ENCODE measurements at places on chromosomes 6 and 20.

DNA sequence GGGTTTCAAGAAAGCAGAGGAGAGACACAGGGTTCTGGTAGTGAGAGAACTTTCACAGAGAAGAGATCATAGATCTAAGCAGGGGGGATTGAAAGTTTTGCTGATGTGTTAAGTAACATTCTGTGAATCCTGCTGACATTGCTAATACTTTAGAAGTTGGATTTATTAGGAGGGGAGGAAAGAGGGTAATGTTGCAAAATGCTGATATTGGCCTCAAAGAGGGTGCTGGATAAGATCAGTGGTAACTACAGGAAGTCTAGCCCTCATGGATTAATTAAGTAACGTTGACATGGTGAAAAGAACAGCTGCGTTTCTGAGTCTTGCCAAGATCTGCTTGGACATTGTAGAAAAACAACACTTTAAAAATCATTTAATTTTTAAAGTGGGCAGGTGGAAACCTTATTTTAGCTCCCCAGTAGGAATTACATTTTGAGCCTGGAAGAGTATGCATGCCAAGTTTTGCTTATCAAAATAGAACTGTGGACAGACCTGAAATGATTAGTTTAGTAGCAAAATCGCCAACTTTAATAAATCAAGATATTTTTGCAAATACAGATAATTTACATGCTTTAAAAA is 606.0 kb upstream of the HTR1E start:
- no peak for DNase-seq

DNA sequence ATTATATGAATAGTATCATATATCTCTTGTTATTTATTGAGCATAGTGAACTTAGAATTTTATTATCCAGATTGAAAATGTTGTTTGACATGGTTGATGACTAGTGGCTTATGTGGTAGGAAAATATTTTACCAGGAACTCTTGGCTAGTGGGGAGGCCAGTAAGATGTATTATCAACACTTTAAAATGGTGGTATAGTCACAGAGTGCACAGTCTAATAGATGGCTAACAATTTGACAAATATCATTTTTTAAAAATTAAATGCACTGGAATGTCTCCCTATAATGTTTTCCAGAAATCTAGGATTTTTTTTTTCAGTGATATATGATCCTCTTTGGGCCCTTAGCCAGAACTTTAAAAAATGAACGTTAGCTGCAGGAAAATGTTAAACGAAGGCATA is 26.9 kb upstream of the EYA4 start:
- DNase-seq: no peak

GRCh38 chr6:129105793-129106192 is 222.9 kb downstream of the LAMA2 start:
- no peak for DNase-seq

DNA sequence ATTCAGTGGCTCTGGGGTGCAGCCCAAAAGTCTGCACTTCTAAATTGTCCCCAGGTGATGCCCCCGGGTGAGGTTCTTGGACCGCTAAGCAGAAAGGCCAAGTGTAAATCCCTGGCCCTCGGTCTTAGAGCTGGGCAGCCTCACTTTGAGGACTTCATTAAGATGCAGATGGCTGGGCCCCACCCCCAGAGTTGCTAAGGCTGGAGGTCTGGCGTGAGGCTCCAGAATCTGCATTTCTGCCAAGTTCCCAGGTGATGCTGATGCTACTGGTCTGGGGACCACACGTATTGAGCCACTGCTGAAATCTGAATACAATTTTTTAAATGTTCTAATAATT is 735 bp upstream of the SLC23A2 start:
- no peak for DNase-seq

DNA sequence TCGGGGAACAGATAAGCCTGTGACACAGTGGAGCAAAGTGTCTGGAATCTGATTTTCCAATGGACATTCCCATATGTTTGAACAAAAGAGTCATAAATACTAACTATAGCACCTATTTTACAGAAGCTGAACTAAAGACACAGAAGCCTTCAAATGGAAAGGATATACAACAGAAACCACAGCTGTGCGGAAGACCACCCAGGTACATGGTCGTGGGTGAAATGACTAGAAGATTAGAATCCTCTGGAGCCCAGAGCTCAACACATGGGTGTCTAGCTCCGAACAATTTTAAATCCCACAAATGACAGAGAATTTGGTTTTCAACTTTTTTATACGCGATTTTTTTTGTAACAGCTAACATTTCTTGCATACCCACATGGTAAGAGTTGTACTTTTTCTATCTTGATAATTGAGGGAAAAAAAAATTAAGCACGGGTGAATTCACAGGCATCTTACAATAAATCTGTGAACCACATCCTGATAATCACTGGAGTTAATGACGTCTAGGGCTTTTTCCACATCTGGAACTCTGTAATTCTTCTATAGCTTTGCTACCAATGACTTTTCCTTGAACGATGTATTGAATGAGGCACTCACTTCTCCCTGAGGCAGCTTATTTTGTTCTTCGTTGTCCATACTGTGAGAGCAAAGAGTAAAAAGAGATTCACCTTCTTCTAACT is 271.1 kb upstream of the AGPAT4 start:
- no peak for DNase-seq

GRCh38 chr6:56752009-56752408 is 109.3 kb upstream of the DST start:
- DNase-seq: no peak

GRCh38 chr20:38882600-38882999 is 43.6 kb upstream of the FAM83D start:
- no peak for DNase-seq

GRCh38 chr20:56945057-56945456 is 316.0 kb downstream of the TFAP2C start:
- no peak for DNase-seq

- no peak for DNase-seq
Observed at GRCh38 chr20:63884506-63885263, 10.2 kb upstream of the DNAJC5 start.

- no peak for DNase-seq
Observed at GRCh38 chr6:56055081-56055704, 179.8 kb upstream of the BMP5 start.

DNA sequence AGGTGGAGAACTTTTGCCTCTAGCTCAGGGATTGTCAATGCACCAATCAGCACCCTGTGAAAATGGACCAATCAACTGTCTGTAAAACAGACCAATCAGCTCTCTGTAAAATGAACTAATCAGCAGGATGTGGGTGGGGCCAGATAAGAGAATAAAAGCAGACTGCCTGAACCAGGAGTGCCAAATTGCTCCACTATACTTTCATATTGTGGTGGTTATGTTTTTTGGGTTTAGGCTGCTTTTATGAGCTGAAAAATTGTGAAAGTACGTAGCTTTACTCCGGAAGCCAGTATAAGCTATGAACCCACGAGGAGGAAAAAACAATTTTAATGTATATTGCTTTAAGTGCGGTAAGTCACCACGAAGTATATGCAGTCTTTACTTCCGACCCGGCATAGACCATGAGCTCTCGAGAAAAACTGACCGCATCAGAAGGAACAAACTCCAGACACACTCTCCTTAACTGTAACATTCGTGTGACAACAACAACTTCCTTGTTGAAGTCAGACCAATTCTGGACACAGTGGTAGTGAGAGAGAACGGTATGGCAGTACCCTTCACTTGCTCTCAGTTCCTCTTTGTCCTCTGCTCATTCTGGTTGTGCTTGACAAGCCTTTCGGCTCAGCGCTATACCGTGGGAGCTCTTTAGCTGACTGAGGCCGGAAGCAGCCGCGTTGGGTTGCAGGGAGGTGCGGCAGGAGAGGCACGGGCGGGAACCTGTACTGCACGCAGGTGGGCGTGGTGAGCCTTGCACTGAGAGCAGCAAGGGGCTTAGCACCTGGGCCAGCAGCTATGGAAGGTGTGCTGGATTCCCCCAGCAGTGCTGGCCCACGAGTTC is 81.9 kb upstream of the E2F3 start:
- DNase-seq: peak; percentile 82

- DNase-seq: no peak
Observed at GRCh38 chr6:54107470-54108090, 3.7 kb upstream of the MLIP start.

DNA sequence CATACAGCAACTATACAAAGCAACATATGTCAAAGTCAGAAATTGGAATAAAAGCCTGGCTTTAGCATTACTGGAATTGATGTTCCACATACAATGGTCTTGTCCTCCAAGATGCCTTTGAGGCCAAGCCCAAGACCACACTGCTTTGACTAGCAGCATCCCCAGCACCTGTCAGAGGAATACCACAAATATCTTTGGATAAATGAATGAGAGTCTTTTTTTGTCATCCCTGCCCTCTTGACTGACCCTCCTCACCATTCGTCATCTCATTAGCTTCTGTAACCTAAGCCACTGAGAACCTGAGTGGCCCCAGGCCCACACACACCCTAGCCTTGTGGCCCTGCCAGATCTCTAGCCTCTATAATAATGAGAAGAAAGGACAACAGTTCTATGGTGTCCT is 48.5 kb downstream of the TNFRSF21 start:
- no peak for DNase-seq

GRCh38 chr6:21451546-21452013 is 142.0 kb upstream of the SOX4 start:
- no peak for DNase-seq

- DNase-seq: no peak
Observed at GRCh38 chr6:166591961-166592520, 5.6 kb upstream of the RAMACL start.

- no peak for DNase-seq
Observed at GRCh38 chr20:4451487-4452081, 270.1 kb upstream of the PRND start.

- no peak for DNase-seq
Observed at GRCh38 chr6:123925350-123925749, 121.7 kb downstream of the NKAIN2 start.

DNA sequence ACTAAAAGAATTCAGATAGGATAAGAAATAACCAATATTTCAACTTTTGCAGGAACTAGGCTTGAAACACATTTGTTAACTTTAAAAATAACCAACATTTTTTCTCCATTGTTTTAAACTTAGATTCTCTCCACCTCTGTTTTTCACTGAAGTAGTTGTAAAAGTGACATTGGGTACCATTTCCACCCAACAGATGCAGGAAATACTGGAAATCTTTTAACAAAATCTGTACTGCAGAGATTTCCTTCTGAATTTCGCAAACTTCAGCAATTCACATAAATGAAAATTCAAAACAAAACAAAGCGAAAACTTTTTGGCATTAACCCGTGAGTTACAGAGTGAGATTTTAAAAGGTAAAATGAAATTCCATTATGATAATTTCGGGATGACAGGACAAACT is 731.7 kb downstream of the RFPL4B start:
- no peak for DNase-seq

Measured in activated naive CD8-positive, alpha-beta T cell treated with anti-CD3 and anti-CD28 coated beads for 36 hours (primary cell).